ENCODE measurements at places on chromosomes 3 and 15.

DNA sequence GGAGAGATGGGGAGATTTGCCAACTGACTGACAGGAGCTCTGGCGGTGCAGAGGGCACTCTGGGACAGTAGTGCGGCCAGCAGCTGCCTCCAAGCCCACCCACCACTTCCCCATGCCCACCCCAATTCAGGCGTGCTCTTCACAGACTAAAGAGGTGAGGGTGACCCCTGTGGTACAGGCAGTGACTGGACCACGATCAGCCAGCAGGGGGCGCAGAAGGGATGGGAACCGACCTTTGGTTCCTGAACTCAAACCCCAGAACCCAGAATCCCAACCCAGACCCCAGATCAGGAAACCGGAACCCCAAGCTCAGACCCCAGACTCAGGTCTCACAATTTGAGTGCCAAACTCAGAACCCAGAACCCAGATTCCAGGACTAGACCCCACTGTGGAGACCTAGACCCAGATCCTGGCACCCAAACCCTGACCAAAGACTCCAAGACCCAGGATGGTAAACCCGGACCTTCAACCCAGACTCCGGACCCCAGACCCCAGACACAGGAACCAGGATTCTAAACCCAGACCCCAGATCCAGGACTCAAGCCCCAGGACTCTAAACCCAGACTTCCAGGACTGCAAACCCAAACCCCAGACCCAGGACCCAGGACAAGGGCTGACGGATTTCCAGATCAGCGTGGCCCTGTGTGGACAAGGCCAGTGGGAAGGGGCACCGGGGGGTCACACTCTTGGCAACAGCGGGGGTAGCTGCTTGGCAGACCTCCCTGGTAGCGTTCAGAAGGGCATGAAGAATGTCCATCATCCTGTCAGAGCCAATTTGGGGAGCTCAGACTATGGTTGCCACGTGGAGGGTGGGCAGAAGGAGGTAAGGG lies 3.7 kb upstream of the MYL3 start:
- DNase-seq = no peak

DNA sequence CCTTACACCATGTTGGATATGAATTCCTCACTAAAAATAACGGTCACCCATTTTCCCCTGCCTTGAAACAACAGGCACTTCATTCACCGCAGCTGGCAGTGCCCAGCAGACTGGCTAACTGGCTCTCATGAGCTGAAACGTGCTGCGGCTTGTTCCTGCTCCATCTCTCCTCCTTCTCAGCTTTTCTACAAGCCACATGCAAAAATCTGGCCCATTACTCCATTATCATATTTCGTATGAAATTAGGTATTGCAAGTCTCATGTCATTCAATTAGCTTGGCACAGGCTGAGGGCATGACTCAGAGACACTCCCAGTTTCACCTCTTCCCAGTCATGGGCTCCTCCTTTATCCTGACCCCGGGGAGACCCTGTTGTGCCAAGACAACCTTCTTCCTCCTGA lies 60.0 kb downstream of the MAGEF1 start:
- no peak for DNase-seq

DNA sequence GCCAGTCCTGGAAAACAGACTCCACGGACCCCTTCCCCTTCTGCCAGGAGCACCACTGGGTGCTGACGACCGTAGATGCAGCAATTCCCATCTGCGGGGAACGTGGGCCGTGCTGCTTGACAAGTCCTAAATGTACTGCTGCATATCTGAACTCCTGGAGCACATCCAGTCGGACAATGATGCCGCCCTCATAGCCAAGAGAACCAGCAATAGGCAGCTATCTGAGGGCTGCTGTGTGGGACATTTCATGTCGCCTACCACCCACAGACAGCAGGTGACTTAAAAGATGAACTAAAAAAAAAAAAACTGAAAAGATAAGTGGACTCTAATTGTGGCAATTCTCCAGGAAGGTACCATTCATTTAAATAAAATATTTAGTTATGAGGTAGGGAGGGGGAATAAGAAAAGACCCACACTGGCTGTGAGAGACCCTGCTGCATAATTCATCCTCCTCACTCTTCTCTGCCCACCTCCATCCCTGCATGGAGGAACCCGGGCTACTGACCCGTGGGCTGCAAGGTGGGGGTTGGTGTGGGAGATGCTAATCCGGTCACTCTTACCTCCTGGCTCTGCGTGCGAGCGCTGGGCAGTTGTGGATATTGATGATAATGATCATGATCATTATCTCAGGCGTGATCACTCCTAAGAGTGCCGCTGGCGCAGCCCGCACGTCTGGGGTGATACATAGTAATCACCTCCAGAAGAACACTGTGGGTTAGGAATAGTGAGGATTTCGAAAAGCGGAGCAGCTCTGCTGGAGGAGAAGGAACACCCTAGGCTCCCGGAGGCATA lies 28.3 kb downstream of the ALS2CL start:
- DNase-seq = no peak

- peak; percentile 37 for DNase-seq
These were observed 20.1 kb upstream of the GOLGA6L2 start for GRCh38 chr15:23467110-23467600.

DNA sequence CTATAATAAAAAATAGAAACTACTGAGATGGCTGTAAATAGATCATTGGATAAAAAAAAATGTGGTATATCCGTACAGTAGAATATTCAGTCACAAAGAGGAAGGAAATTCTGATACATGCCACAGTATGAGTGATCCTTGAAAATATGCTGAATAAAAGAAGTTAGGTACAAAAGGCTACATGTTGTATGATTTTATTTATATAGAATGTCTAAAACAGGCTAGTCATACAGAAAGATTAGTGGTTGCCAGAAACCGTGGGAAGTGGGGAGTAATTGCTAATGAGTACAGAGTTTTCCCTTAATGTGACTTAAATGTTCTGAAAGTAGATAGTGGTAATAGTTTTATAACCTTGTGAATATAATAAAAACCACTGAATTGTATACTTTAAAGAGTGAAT lies 24.9 kb upstream of the FAH start:
- no peak for DNase-seq

- DNase-seq = no peak
These were observed 3.7 kb upstream of the GRM2 start for GRCh38 chr3:51703068-51703760.

- no peak for DNase-seq
These were observed 51.5 kb downstream of the RPN1 start for GRCh38 chr3:128598884-128599664.

DNA sequence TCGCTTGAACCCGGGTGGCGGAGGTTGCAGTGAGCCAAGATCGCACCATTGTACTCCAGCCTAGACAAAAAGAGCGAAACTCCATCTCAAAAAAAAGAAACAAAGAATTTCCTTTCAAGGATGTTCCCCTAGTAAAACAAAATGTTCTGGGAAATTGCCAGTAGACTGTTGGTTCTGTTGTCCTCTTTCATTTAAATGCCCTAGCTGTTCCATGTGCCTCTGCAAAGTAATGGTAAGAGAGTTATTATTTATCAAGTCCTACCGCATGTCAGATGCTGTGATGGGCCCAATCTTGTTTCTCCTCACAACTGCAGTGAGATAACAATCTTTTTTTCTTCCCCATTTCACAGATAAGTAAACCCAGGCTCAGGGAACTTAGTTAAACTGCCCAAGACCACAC lies 254.3 kb upstream of the TPM1 start:
- no peak for DNase-seq

- DNase-seq = no peak
These were observed 7.3 kb upstream of the MINDY4B start for GRCh38 chr3:150912501-150912900.

DNA sequence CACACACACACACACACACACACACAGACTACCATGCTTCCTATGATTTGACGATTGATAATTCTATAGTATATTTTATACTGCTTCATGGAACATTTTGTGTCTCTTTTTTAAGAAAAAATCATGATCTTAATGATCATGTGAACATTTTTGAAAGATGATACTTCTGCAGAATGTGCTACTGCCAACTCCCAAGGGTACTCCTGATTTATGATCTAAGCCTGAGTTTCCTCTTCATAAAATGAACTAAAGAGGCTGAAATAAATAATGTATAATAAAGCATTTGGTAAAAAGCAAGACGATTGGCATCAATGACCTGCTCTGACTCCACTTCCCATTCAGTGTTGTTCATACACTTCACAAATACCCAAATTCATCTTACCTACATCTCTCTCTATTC lies 333.8 kb upstream of the RBMS3 start:
- DNase-seq = no peak

Measured in SHP77 treated with DMSO at 0.1 percent for 48 hours (cell line).